ENCODE measurements at places on chromosomes 3 and 15.

- DNase-seq = no peak
Observed at GRCh38 chr3:56042326-56042951, 425.8 kb downstream of the ERC2 start.

GRCh38 chr15:63238171-63238570 lies 39.2 kb upstream of the APH1B start:
- DNase-seq = no peak

GRCh38 chr3:170717410-170718402 lies 131.8 kb upstream of the SLC7A14 start:
- DNase-seq = no peak

DNA sequence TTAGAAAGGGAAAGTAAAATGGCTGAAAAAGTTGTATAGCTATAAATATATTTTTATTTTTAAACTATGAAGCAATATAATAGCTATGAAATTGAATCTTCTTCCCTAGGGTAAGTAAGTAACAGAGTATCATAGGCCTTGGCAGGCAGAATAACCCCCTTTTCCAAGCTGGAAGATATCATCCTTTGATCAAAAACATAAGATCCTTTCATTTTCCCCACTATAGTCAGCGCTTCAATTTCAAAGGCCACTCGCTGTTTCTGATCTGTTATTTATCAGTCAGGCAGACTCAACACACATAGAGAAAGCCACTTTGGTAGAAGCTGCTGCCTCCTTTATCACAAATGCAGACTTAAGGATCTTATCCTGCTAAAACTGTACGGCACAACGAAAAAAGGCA lies 74.0 kb upstream of the UBE2E2 start:
- DNase-seq = no peak

- DNase-seq = no peak
Observed at GRCh38 chr3:115523458-115523857, 99.9 kb upstream of the GAP43 start.

DNA sequence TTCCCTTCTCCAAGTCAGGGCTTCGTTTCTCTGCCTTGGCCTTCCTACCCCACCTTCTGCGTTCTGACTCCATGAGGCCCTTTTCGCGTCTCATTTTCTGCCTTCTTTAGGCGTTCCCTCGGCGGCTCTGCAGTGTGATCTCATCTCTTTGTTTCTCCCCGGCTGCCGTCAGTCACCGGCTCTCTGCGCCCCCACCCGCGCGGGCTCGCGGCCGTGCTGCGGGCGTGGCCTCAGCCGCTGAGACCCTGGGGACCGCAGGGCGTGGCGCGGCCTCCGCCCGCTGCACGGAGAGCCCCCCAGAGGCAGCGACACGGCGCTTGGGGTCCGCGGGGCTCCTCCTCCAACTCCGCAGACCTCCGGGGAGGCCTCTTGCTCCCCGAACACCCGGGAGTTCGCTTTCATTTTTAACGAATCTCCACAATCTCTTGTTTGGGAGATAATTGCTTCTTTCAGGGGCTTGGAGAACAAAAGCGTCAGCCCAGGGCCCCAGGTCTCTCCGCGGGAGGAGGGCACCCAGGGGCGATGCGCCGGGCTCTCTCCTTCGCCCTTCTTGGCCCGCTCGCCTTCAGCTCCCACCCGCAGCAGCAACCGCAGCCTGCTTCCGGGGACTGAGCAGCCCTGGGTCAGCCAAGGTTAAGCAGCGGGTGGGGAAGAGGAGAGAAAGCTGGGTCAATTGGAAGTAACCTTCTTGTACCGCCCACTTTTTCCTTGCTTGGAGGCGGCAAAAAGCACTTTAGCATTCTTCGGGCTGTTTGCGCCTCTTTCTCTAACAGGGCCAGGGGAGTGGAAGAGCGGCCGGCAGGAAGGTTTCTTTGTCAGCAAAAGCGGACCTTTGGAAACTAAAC lies 35.2 kb downstream of the GAP43 start:
- DNase-seq = peak; percentile 67

GRCh38 chr3:182921665-182922355 lies 58.5 kb downstream of the DCUN1D1 start:
- no peak for DNase-seq

GRCh38 chr3:12869035-12869621 lies 27.8 kb upstream of the RPL32 start:
- no peak for DNase-seq

DNA sequence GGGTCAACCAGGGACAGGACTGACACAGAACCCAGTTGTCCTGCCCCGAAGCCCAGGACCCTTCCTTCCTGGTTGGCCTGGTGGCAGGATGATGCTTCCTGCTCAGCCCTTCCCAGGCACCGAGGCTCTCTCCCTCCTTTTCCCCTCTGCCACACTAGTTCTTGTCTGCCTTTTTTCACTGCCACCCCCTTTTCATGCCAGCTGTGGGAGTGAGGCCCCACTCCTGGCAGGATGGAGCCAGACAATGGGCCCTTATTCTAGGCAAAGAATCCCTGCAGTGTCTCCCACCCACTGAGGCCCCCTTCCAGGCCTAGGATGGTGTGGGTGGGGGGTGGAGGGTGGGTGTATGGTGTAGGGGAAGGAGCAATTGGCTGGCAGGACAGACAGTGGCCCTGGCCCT lies 1.1 kb upstream of the SCAMP5 start:
- no peak for DNase-seq

DNA sequence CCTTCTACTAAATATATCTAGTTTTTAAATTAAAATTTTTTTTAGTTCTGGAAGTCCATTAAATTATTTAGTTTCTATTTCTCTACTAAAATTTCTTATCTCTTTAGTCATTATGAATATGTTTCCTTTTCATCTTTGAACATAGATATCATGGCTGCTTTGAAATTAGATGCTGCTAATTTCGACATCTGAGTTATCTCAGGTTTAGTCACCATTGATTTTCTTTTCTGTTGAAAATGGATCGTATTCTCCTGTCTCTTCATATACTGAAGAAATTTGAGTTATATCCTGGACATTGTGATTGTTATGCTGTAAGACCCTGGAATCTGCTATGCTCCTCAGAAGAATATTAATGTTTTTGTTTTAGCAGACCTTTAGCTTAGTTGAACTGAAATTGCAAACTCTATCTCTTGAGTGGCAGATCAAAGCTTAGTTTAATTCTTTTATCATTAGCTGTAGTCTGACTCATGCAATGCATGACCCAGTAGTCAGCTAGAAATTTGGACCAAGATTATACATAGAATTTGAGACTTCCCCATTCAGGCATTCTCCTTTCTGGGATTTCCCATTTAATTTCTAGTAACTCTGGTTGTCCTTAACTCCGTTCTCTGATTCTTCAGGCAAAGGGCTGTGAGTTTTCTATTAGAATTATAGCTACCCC lies 439.8 kb upstream of the IL12A start:
- no peak for DNase-seq

DNA sequence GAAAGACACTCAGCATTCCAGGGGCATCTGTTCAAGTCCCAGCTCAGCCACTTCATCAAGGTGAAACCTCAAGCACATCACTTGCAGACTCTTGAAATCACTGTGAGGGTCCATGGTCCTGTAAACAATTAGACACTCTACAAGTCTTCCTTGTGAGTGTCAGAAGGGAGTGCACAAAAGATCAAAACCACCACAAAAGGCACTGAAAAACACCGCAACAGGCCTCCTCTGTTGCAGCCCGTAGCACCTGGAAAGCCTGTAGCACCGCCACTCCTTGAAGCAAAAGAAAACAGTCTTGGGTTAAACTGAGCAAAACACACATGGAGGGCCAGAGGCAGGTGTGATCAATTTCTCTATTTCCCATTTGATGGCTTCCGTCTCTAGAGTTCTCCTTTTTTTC lies 63.8 kb upstream of the SNRK start:
- peak; percentile 22 for DNase-seq

DNA sequence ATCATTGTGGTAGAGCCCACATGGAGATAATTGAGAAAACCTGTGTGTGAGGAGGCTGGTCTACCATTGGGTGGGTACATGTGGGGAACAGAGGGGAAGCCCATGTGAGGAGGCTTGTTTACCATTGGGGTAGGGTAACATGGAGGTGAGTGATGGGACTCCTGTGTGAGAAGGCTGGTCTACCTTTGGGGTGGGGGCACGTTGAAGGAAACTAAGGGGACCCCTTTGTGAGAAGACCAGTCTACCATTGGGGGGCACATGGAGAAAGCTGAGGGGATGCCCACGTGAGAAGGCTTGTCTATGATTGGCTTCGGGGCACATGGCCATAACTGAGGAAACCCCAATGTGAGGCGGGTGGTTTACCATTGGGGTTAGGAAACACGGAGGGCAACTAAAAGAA lies 158.5 kb downstream of the FBLN2 start:
- DNase-seq = no peak

GRCh38 chr15:79572691-79573404 lies 140.7 kb downstream of the MINAR1 start:
- DNase-seq = no peak

DNA sequence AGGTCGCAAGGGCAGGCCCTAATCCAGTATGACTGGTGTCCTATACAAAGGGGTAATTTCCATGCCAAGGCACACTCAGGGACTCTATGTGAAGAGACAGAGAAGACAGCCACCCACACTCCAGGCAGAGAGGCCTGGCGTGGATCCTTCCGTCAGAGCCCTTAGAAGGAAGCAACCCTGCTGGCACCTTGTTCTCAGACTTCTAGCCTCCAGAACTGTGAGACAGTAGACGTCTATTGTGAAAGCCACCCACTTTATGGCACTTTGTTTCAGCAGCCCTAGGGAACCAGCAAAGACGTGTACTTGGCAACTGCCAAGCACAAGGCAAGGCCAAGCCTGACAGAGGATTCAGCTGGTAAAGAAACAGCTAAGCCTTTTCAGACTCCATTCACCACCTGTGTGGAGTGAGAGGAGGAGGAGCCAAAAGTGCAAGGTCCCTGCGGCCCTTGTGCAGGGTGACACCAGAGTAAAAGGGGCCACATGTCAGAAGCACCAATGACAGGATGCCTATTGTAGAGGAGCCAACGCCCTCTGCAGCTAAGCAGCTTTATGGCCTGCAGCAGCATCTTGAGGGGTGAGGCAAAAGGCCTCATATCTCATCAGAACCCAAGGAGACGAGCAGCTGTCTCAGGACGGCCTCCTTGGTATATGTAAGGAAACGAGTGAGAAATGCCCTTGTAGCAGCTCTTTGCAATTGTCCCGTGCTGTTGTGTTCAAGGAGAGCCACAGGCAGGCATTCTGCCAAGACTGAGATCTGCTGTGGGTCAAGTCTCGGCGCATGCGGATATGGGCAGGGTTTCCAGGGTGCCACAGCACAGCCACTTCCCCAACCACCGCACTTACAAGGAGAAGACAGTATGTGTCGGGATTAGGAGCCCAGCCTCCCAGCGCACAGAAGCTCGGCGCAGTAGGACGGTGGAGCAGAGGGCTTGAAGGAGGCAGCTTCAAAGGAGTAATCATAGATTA lies 121.5 kb upstream of the LIPC start:
- DNase-seq = no peak

DNA sequence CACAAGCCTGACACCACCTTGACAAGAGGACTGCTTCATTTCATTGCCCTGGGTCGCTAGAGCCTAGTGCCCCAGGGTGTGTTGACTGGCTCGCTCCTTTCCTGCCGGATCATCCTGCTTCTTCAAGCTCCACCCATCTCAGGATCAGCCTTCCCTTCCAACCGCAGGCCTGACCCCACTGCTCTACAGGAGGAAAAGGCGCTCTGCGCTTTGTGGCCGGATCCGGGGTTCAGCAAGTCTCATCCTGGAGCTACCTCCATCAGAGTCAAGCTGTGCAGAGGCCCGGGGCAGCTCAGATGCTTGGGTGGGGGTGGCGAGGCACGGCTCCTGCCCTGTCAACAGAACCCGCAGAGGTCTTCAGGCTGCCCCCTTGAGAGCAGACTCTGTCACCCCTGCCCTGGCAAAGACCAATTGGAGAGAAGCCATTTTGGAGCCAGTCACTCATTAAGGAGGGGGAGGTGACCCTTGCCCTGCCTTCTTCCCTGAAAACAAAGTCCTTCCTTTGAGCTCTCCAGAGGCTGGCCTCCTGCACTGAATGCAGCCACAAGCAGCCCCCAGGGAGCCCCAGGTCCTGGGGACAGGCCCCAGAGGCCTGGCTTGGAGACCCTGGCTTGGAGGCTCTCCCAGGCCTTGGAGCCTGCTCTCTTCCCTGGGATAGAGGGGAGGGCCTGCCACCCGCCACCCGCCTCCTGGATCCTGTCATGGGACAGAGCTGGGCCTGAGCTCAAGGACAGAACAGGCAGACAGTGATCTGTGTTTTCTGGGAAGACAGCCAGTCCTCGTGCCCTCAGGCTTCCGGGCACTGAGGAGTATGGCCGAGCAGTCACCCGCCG lies 80.3 kb downstream of the CPN2 start:
- no peak for DNase-seq

DNA sequence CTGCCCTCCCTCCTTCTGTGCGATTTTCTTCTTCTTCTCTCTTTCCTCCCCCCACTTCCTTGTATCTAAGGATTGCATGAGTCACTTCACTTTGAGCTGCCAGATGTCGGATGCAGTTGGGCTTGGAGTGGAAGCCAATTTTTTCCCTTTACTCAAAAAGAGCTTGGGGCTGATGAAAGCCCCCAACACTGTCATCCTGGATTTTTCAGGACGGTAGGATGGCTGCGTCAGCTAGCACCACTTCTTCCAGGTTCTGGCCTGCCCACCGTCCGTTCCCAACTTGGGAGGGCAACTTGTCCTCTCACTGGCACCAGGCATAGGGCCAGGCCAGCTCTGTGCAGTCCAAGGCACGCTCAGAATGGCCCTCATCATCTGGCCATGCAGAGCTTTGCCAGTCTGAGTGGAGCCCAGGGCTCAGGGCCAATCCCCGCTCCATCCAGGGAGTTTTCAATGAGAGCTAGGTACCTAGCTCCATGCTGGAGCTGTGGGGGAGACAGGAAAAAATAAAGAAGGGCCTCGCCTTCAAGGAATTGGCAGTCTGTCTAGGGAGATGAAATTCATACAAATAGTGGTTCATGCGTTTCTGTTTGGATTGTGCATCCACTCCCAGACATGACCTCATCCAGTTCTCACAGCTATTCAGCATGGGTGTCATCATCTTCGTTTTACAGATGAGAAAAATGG lies 47.7 kb upstream of the INSYN1 start:
- DNase-seq = no peak

- DNase-seq = no peak
Observed at GRCh38 chr15:75459581-75459980, 8.1 kb upstream of the SIN3A start.

- no peak for DNase-seq
Observed at GRCh38 chr3:180871901-180872300, 40.6 kb upstream of the FXR1 start.

- no peak for DNase-seq
Observed at GRCh38 chr3:12541625-12542024, 3.7 kb downstream of the MKRN2OS start.

GRCh38 chr3:25903371-25904129 lies 113.7 kb downstream of the OXSM start:
- no peak for DNase-seq

GRCh38 chr3:71163198-71163918 lies 420.2 kb downstream of the FOXP1 start:
- DNase-seq = no peak

DNA sequence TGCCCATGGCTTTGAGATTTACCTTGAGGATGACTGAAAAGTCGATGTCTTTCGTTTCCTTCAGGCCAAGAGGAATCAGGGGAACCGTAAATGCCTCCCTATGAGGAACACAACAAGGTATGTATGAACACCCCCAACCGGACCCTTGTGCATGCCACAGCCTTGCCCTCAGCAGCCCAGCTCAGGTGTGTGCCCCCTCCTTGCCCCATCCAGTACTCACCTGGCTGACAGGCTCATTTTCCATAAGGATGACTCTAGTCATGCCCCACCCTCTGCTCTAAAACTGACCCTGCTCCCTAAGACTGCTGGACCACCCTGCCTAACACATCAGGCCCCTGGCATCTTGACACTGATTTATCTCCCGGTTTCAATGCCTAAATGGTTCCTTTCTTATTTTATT lies 270.0 kb downstream of the GOLGA6L6 start:
- no peak for DNase-seq

Measured in CD4-positive, alpha-beta T cell (primary cell).